ENCODE measurements at places on chromosomes 11 and 22. TPM values are rescaled to one million over a fixed set of nuclear protein-coding genes. Genes with fewer than 3 reads are reported as not detected.

DNA sequence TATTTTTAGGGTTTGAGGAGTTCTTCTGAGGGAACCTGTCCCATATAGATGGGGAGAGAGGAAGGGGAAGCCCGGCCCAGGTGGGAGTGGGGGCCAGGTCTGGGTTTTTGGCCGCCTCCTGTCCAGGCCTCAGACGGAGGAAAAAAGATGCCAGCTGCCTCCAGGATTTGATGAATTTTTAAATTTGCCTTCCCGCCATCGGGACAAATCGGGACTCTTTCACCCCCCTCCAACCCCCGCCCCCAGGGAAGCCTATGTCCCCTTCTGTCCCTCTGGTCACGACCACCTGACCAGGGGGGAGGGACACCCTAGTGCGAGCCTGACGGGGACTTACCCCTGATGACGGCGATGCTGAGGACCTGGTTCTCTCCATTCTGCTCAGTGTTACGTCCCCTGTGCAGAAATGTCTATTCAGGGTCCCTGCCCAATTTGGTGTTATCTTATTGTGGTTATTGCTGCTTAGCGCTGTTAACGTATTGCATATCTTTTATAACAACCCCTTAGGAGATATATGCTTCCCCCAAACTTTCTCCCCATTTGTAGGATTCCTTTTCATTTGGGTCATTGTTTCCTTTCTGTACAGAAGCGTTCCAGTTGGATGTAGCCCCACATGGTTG is 115.9 kb upstream of the GRK3 start:
- DNase-seq: peak; percentile 48

DNA sequence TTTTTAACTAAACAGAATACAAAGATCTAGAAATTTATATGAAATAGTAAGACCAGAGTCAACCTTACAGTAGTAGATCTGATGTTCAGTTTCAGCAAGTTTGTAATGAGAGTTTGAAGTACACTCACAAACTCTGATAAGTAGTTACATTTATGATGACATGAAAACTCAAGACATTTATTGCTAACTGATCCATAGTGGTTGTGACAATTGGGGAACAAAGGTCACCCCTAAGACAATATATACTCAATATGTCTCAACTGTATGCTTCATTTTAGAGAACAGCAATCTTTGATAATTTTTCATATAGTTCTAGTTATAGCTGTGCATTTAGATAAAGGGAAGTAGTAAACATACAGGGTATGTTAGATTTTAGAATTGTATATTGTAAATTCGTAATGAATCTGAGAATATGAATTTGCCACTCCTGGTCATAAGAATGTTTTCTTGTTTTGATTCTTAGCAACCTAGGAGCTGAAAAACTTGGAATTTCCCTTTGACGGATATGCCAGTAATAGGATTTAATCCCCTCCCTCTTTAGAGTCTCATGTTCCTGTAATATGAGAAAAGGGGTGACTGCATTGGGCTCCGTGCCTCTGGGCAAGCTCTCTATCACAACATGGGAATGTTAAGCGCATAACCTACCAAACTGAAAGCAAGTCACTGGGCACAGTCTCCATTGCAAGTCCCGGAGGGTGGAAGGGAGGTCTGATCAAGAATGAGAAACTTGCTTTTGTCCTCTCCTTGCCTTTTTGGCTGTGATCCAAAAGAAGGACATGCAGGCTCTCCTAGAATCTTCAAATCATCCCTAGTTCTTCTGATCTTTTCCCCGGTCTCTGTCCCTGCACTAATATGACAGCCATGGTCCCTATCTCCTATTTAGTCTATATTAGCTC is 11.4 kb downstream of the OR10D3 start:
- peak; percentile 52 for DNase-seq

- peak; percentile 73 for DNase-seq
Observed at GRCh38 chr11:10208131-10208575, 85.9 kb downstream of the SBF2 start.

- no peak for DNase-seq
Observed at GRCh38 chr11:117972629-117973502, 13.3 kb upstream of the IL10RA start.

GRCh38 chr11:127709960-127710359 is 709.4 kb upstream of the KIRREL3 start:
- no peak for DNase-seq

DNA sequence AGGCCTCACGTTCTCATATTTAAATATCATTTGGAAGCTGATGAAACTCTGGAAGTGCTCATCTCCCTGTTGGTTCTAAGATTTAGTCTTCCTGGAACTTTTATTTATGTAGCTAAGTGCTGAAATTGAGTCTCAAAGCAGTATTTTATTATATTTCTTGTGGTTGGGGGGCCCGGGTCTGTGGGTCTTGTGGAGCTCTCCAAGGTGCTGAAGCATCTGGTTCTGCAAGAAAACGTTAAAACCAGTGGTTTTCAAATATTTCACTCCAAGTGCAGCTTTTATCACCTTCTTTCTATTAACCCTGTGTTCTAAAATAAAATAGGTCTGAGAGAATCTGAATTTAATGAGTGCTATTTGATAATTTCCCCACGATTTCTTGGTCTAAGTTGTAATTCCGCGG is 1404.8 kb downstream of the TBC1D22A start:
- DNase-seq: no peak

- DNase-seq: no peak
Observed at GRCh38 chr11:46701078-46701654, 335 bp downstream of the ZNF408 start.

- no peak for DNase-seq
Observed at GRCh38 chr22:45877036-45877380, 100.0 kb downstream of the WNT7B start.

DNA sequence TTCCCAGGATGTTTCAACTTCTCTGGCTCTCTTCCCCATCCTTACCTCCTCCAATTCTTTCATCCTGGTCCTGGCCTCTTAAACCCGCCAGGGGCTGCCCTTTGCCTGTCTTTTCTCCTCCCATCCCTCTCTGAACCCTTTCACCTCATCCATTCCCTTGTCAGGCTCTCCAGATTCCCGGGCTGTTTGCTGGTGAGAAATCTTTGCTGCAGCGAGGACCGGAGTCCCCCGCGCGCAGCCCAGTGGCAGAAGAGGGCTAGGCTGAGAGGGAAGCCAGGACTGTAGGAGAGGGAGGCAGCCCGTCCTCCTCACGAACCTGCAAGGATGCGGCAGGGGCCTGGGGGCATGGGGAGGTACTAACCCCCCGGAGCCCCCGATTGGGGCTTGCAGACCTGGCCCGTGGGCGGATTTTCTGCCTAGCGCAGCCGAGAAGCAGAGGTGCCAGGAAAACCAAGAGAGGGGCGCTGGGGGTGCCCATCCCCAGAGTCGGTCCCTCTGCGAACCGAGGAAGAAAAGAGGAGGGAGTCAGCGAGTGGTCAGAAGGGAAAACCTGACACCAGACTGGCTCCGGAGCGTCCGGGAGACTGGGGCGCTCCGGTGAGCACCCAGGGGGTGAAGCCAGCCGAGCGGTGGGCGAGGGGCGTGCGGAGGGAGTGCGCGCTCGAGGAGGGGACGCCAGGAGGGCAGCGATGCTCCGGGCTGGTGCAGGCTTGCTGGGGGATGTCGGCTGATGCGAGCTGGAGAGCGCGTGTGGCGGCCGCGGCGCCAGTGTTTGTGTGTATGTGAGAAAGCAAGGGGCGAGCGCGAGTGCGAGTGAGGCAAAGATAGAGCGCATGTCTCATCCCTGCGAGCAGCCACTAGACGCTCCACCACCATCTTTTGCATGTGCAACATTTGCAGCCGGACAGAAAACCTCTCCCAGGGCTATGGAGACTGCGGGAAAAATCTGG is at the start of gene GRIA4:
Gene GRIA4 (plus strand): TSS at position 242 of the 950 bp plus-strand sequence. CDS start 925 bp downstream, outside the sequence.
- DNase-seq: peak; percentile 25

DNA sequence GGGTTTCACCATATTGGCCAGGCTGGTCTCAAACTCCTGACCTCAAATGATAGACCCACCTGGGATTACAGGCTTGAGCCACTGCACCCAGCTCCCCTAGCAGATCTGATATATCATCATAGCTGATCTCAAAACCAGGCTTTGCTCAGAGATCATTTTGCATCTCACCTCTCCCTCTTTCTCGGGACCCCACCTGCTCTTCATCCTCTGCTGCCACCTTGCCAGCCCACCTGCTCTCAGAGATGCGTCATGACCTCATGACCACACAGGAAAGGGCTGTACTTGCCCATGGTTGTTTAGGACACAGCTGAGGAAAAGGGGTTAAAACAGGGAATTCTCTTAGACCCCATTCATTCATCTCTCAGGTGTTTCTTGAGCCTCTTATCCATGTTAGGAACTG is 27.4 kb downstream of the POU2F3 start:
- no peak for DNase-seq

DNA sequence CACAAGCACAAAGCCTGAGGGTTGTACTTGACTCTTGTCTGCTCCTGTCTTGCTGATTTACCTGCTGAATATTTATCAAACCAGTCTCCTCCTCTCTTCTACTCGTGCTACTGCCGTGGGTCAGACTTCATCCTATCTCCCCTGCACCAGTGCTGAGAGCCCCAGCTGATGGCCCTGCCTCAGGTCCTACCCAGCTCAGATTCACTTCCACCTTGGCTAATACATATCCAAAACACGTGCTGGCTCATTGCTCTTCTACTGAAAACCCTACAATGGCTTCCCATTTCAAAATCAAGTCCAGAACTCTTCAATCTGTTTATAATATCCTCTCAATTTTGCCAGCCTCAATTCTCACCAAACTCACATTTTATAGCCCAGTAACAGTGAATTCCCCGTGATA is 48.3 kb downstream of the RAB30 start:
- DNase-seq: no peak

DNA sequence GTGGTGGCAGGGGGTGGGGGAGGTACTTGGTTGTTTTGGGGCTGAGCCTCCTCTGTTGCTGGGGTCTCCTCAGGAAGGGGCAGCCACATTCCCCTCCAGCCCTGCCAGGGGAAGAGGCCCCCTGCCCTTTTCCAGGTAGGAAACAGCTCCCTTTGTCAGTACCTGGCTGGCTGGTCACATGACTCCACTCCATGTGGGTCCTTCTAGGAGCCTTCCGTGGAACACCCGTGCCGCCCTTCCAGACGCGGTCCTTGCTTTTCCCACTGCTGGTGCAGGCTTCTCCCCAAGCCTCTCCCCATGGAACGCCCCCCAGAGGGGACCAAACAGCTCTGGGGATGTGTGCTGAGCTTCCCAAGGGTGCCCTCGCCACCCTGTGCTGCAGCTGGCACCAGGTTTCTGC is 19.9 kb downstream of the IFT27 start:
- DNase-seq: no peak

DNA sequence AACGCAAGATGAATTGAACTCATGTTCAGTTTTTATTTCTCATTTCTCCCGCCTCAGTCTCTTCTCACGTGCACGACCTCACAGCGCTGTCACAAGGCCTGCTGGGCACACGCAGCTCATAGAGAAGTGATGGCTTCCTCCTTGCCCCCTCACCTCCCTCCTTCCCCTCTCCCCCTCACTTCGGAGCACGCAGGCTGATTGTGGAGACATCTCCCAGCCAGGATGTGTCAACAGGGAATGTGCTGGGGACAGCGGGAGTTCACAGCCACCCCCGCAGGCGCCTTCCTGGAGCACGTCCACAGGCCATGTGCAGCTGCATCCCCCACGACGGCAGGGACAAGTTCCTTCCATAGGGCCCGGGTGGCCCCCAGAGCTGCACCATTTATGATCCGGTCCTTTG is 29.1 kb upstream of the KRTAP5-6 start:
- no peak for DNase-seq

- DNase-seq: peak; percentile 45
Observed at GRCh38 chr22:44620129-44620840, 81.7 kb upstream of the PRR5 start.

DNA sequence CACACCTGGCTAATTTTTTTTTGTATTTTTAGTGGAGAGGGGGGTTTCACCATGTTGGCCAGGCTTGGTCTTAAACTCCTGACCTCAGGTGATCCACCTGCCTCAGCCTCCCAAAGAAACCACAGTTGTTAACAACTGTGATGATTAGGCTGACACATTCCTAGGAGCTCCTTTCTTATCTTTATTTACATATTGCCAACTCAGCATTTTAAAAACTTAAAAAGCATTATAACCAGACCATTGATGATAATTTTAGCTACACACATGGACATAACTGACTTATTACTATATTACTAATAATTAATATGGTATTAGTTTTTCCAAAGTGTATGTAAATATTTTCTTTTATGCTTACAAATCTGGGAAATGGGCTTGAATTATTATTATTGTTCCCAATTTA is 82.9 kb upstream of the FAT3 start:
- DNase-seq: no peak

DNA sequence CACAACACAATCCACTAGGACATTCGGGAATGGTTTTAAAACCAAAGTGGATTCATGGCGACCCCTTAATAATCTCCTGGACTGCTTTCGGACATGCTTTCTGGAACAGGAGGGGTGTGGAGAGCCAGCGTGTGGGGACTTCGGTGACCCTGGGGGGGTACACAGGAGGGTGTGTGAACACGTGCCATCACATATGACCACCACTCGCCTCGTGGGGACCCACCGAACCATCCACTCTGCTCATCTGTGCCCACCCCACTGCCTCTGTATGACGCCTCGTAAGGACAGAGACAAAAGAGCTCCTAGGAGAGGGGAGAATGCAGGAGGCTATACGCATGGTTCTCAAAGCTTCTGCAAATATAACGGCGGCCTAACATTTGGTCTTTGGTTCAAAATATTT is 8.9 kb downstream of the LTO1 start:
- no peak for DNase-seq

- DNase-seq: no peak
Observed at GRCh38 chr11:86955111-86955360, 159 bp downstream of the FZD4 start.

DNA sequence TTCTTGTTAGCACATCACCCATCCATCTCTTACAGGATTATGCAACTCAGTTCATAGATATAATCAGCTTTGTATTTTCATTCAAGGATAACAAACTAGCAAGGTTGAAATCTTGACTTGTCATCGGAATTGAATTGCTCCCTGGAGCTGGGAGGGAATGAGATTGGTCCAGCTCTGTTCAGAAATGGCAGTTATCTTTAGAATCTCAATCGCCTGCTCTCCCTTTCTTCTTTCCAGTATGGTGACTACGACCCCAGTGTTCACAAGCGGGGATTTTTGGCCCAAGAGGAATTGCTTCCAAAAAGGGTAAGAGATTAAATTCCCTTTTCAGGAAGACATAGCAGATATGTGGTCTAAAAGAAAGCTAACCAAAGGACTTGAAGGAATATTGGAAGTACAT is 51.0 kb downstream of the NF2 start:
- no peak for DNase-seq

Gene FXYD2
- total RNA-seq: not detected

Gene UBQLN3
- not detected for total RNA-seq

Gene TCN2
- 17.7 TPM for total RNA-seq

Gene OTOG
- not detected for total RNA-seq

Gene OR8G1
- not detected for total RNA-seq

Gene RAB36
- 4.6 TPM for total RNA-seq

Gene ST13
- total RNA-seq: 514 TPM

Gene C11orf58
- 267 TPM for total RNA-seq

Gene GSTP1
- total RNA-seq: 172 TPM

Gene TIGD3
- not detected for total RNA-seq

Gene MGAT3
- total RNA-seq: 0.27 TPM

Gene APOBEC3B
- 0.90 TPM for total RNA-seq

Gene DSCAML1
- total RNA-seq: not detected

Gene KRTAP5-10
- not detected for total RNA-seq

Gene CD6
- not detected for total RNA-seq

Measured in fibroblast of the aortic adventitia (primary cell).